ENCODE measurements at places on chromosomes 2 and 18.

GRCh38 chr2:25454824-25455611, 113.3 kb upstream of the DNMT3A start:
- DNase-seq: no peak

DNA sequence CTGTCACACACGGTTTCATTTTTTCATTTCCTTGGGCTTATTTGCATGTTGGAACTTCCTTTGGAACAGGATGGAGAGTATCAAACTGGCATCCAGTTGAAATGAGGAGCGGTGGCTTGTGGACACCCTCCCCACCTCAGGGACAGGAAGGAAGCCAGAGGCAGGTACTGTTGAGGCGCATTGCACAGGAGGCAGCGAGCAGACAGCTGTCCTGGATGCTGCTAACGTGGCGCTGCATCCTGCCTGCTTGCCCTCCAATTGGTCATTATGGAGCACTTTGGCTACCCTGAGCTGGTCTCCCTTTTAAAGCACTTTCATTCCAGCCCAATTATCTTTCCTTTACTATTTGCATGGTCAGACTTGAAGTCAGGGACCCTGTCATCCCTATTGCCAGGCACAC, 80.7 kb upstream of the ITGA4 start:
- DNase-seq: no peak

DNA sequence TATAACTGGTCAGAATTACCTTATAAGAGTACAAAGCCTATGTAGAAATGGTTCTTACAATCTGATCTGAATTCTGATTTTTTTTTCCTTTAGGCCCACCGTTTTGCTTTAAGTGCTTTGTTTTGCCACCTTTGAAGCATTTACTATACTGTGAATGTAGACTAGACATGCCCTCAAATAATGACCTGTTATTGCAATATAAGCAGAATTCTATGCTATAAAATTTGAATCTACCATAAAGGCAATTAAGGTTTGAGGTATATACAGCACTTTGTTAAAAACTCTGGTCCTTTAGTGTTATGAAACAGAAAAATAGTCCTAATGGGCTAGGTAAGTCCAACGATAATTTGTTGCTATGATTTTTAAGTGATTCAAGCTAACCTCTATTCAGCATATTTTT, 86.6 kb upstream of the NOSTRIN start:
- no peak for DNase-seq

DNA sequence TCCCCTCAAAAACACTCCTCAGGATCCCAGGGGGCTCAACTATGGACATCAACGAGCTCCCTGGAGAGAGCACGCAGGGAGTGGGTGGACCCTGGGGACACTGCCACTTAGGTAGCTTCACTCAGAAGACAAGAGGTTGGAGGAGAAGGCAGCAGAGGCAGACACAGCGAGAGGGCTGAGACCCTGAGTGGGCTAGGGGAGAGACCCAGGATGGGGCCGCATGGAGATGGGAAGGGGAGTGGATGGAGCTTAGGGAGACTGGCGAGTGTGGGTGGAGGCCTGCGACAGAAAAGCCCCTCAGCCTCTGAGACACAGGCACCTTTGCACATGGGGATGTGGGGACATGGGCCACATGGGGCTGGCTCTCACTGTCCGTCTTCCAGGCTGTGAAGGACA, 70.9 kb downstream of the ASB1 start:
- DNase-seq: no peak

DNA sequence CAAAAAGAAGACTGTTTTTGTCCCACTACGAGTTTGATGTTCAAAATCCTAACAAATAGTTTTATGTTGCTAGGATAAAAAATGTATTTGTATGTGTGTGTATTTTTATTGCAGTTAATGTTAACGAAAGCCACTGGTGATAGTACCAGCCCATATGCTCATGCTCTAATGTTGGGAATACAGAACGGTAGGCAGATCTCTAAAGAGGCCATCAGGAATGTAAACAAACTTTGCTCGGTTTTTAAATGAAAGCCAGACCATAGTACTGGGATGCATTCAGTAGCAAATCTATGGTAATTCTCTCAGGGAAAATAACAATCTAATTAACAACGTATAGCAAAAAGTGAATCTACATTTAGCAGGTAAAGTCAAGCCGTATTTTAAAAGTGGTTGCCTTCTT, 208.1 kb downstream of the NEDD4L start:
- no peak for DNase-seq

DNA sequence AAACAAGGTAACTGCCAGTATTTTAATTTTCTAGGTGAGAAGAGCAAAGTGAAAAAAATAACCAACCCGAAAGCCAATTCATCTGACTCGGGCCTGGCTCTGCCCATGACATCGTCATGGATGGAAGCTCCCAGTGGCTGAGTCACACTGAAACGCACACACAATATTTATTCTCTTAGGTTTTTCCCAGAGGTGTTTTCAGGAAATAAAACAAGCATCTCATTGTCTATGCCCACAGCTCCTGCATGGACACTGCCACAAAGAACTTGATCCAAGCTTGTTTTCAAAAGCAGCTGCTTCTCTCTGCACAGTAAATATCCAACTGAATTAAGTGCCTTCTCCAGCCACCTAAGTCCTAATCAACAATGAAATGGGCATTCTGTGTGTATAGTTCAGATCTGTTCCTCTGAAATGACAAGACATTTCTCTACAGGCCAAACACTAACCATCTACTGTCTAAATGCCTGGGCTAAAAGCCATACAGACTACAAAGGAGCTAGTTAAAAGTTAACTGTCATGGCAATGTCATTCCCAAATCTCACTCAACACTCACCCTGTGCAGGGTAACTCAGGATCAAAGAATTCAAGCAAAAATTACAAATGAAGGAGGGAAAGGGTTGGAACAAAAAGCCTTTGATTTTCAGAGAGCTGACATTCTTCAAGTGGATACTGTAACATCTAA, 62.9 kb downstream of the RPL31 start:
- DNase-seq: no peak

DNA sequence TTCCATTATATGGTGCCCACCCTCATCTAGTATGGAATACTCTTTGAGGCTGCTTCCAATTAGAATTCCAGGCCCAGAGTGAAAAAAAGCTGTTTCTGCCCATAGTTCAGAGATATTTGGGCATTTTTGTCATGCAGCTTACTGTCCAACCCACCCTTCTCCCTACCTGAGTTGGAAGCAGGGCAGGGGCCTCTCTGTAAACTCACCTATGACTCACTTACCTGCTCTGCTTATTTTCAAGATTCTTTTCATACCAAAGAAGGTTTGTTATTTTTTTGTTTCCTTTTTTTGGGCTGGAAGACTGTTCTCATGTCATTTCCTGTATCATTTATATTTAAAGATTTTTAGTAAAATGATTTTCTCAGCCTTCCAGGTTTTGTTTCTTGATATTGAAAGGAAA, 38.4 kb upstream of the PPP1R1C start:
- no peak for DNase-seq

DNA sequence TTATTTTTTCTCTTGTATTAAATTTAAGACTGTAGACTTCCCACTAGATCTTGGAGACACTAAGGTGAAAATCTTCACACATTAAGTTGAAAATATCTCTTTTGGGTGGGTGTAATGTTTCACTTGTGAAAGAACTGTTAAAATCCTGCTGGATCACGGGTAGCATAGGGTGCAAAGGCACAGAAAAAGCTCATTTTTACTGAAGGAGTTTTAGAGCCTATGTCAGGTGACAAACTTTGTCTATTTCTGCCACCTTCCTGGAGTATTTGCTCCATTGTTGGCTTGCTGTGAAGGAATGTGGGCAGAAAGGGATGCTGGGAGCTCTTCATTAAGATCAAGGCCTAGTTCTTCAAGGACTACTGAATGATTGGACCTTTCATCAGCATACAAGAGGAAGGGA, 119.4 kb downstream of the FMNL2 start:
- DNase-seq: no peak

GRCh38 chr2:225037415-225038230, 4.6 kb downstream of the DOCK10 start:
- DNase-seq: peak; percentile 36

GRCh38 chr2:134169788-134170187, 84.1 kb upstream of the MGAT5 start:
- DNase-seq: peak; percentile 76

DNA sequence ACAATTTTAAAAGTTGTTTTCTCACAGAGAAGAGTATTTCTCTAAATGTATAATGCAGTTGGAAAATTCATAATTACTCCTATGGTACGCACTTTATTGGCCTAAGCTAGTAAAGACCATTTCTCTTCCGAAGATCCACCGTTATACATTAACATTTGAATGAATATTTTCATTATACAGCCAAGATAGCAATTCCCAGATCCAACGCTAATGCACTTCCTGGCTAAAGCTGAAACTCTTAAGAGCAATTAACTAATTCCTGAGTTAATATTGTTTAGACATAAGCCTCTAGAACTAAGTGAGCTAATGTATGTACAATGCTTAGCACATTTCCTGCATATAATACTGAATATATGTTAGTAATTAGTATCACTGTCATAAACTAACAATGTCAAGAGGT, 56.2 kb downstream of the PDK1 start:
- DNase-seq: no peak

GRCh38 chr2:141878016-141878415, 252.8 kb downstream of the LRP1B start:
- DNase-seq: no peak

DNA sequence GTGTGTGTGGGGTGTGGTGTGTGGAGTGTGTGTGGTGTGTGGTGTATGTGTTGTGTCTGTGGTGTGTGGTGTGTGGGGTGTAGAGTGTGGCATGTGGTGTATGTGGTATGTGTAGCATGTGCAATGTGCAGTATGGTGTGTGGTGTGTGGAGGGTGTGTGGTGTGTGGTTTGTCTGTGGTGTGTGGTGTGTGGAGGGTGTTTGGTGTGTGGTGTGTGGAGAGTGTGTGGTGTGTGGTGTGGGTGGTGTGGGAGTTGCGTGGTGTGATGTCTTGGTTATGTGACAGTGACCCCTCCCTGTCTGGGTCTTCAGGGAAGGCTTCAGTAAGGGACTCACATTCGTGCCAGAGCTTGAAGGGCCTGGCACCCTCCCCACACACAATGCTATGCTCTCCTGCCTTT, 718.2 kb upstream of the SOX11 start:
- no peak for DNase-seq

GRCh38 chr2:50781646-50782045, 250.3 kb downstream of the NRXN1 start:
- DNase-seq: no peak

DNA sequence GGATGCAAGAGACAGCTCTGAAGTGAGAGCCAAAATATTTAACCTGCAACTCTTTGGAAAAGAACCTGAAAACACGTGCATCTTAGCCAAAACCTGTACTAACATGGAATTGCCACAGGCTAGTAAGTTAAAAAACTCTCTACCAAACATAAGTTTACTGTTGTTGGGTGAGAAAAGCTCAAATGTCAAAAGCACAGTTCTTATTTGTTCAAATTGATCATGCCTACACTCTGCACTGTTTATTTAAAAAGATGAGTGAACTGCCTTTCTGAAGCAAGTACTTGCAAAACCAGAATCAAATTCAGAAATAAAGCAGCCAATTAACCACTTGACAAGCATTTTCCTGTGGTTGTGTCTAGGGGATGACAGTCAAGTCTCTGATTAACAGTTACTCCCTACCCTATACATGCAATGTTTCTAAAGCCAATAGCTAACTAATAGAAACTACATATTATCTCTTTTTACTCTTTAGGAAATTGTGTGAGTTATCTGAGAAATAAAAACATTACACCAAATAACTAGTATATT, 5.6 kb downstream of the IKZF2 start:
- DNase-seq: no peak

DNA sequence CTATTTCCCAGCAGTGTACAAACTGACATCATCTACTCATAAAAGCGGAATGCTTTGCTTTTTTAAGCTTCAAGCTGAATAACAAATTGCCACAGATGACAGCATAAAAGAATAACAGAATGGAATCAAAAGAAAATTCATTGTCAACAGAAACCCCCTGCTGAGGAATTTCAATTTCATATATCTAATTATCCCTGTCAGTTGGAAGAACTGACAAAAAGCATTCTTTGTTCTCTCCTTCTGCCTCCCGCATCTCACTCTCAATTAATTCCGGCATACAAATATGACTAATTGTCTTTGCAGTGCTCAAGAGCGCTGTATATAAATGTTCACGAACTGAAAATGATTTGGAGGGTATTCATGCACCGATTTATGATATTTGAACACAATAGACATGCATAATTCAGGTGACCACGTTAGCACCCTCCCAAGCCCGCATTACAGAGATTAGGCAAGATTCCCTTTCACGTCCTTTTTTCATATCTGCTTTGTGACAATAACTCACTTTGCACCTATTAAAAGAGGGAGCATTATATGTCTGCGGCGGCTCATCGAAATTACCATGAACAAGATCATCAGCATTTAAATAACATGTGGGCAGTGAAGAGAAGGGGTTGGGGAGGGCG, 277.7 kb upstream of the SALL3 start:
- no peak for DNase-seq

DNA sequence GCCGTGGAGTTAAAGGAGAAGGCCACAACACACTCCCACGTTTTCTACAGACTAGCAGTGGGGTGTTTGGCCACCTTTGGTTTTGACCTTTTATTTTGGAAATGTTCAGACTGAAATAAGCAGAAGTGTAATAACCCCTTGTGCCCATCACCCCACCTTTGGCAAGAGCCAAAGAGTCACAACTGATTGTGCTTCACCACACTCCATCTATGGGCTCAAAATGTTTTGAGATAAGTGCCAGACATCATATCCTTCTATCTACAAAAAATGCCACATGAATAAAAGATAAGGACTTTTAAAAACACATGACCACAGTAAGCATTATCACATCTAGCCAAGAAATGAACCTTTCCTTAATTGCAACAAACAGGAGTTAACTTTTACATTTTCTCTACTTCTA, 9.9 kb upstream of the GPR35 start:
- no peak for DNase-seq

GRCh38 chr18:32909798-32910561, 137.2 kb upstream of the KLHL14 start:
- no peak for DNase-seq

DNA sequence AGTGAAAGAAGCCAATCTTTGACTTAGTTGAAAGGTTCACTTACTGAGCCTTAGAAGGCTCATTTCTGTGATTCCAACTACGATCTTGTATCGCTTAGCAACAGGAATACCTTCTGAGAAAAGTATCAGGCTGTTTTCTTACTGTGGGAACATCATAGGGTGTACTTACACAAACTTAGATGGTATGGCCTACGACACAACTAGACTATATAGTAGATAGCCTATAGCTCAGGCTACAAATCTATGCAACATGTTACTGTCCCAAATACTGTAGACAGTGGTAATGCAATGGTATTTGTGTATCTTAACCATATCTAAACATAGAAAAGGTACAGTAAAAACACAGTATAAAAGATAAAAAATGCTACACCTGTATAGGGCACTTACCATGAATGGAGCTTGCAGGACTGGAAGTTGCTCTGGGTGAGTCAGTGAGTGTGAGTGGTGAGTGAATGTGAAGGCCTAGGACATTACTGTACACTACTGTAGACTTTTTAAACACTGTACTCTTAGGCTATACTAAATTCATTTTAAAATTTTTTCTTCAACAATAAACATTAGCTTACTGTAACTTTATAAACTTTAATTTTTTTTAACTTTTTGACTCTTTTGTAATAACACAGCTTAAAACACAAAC, 148.8 kb upstream of the STON1 start:
- DNase-seq: no peak

GRCh38 chr2:218083352-218083676, 14.3 kb downstream of the RUFY4 start:
- no peak for DNase-seq

- DNase-seq: peak; percentile 28
Measured at GRCh38 chr2:208872591-208872990, 466.0 kb downstream of the PTH2R start.
